Uterus (tissue), 4 donors: ENCODE measurements at places on chromosomes 3 and 15. TPM values are rescaled to one million over a fixed set of nuclear protein-coding genes. Genes with fewer than 3 reads are reported as not detected.

GRCh38 chr3:56928379-56929068, 126.8 kb upstream of the ARHGEF3 start:
- H3K27ac ChIP-seq: peak overlapping the region; percentile 83
- no peaks in the 10 kb centered on the region for H3K27me3 ChIP-seq
- no peaks in the 10 kb centered on the region for H3K36me3 ChIP-seq
- H3K4me3 ChIP-seq: no peak overlapping the region
- peaks cover 12% of the 10 kb centered on the region for H3K4me1 ChIP-seq

DNA sequence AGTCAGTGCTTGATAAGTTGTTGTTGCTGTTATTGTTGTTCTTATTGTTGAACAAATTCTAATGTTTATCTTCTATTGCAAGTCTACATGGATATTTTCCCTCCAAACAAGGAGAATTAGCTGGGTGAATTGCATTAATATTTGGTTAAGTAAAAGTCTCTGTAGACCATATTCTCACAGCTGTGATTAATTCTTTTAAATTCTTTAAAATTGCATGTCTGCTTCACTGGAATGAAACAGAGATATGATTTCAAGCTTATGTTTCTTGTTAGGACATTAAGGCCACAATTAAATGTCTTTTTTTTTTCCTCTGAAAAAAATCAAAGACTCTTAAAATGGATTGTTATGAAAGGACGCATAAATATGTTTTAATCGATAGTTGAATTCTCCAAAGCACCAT, 153.4 kb downstream of the EBLN2 start:
- no peak for DNase-seq
- H3K4me3 ChIP-seq: no peak overlapping the region
- no peaks in the 10 kb centered on the region for H3K27me3 ChIP-seq
- H3K36me3 ChIP-seq: no peaks in the 10 kb centered on the region

DNA sequence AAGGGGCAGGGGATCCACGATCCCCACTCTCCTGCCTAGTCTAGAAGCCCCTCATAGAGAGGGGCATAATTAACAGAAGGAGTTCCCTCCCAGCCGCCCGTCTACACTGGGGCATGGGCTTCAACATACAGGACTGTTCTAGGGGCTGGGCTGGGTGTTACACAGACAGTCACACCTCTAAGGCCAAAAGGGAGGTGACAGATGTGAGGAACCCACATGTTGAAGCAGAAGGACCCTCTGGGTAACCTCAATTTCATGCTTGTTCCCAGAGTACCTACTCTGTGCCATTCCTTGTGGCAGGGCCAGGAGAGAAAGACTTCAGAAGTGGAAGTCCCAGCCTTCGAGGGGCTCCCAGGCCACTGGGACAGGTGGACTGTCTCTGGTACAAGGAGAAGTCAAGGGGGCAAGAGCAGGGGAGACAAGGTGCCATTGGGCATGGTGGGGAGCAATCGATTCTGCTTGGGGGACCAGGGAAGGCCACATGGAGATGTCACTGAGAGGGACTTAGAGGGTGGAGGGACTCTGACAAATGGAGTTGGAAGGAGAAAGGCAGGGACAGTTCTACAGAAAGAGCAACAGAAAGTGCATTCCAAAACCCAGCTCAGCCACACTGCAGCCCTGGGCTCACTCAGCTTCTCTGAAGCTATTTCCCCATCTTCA, 71.3 kb downstream of the CPN2 start:
- no peaks in the 10 kb centered on the region for H3K27me3 ChIP-seq
- DNase-seq: peak; percentile 9
- H3K4me3 ChIP-seq: no peak overlapping the region
- no peaks in the 10 kb centered on the region for H3K36me3 ChIP-seq

ARRDC4 gene
- 10.2 TPM for total RNA-seq

MEGF11 gene
- not detected for total RNA-seq

- H3K4me3 ChIP-seq: no peak overlapping the region
- no peak for DNase-seq
- H3K36me3 ChIP-seq: no peaks in the 10 kb centered on the region
- H3K27ac ChIP-seq: no peak overlapping the region
- no peaks in the 10 kb centered on the region for H3K4me1 ChIP-seq
Measured at GRCh38 chr3:129257609-129258008, 8.2 kb downstream of the COPG1 start.

- no peaks in the 10 kb centered on the region for H3K36me3 ChIP-seq
- no peaks in the 10 kb centered on the region for H3K4me1 ChIP-seq
- H3K27me3 ChIP-seq: no peaks in the 10 kb centered on the region
- H3K4me3 ChIP-seq: no peak overlapping the region
- H3K27ac ChIP-seq: peak overlapping the region; percentile 61
Measured at GRCh38 chr3:64548200-64548889, 139.5 kb downstream of the ADAMTS9 start.

DNA sequence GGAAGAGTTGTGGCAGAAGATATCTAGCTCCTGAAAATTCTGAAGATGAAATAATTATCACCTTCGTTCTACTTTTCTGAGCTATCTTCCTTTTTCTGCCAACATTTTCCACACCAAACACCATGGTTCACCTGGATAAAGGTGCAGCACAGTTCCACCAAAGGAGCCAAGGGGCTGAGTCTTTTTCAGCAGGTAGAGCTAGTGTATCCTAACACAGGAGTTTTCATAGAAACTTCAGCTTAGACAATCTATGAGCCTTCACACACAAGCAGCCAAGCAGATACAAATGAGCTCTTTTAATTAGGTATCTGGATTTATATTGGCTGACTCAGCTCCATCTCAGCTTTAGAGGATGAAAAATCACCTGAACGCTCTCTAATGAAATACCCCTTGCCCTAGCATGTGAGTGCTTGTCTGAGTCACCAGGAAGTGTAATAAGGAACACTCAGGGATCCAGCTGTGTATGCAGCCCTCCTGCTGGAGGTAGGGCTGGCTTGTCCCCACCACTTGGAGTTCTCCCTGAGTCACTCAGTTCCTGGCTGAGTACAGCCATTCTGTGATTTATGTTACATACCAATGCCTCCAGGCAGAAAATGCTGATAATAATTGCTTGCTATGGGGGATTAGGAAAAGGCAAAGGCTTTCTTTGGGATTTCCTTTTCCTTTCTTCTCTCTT, 385.7 kb downstream of the LSAMP start:
- H3K4me1 ChIP-seq: no peaks in the 10 kb centered on the region
- no peak for DNase-seq
- H3K36me3 ChIP-seq: no peaks in the 10 kb centered on the region
- no peak overlapping the region for H3K4me3 ChIP-seq

- peak; percentile 11 for DNase-seq
- H3K36me3 ChIP-seq: no peaks in the 10 kb centered on the region
- H3K4me3 ChIP-seq: no peak overlapping the region
- H3K27me3 ChIP-seq: no peaks in the 10 kb centered on the region
Measured at GRCh38 chr15:68311859-68312557, 34.5 kb downstream of the FEM1B start.

C2CD4A gene
- total RNA-seq: 0.21 TPM

DNA sequence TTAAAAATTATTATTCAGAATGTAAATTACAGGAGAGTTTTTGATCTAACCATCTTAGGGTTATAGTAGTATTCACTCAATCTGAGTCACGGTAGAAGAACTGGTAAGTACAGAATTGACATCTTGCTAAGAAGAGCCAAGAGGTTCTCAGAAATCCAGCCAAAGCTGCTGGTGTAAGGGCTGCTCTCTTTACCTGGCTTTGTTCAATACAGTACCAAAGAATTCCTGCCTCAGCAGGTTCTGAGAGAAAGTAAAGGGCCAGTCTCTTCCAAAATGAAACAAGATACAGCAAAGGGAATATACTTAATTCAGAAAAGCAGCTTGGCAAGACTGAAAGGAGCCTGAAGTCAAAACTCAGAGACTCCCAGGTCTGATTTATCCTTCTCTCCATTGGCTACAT, 193.1 kb downstream of the TNIK start:
- no peak overlapping the region for H3K4me3 ChIP-seq
- H3K36me3 ChIP-seq: no peaks in the 10 kb centered on the region
- no peaks in the 10 kb centered on the region for H3K4me1 ChIP-seq
- no peaks in the 10 kb centered on the region for H3K27me3 ChIP-seq

GRCh38 chr15:51341366-51342226, at the start of gene GLDN:
Gene GLDN (plus strand): TSS chr15:51341655. CDS start chr15:51341685, 30 bp downstream.
- no peaks in the 10 kb centered on the region for H3K4me1 ChIP-seq
- peak within 1 kb of the TSS; percentile 7 for H3K27ac ChIP-seq
- DNase-seq: peak; percentile 31
- H3K4me3 ChIP-seq: peak within 1 kb of the TSS; percentile 23
- no peaks in the 10 kb centered on the region for H3K36me3 ChIP-seq
- no peaks in the 10 kb centered on the region for H3K27me3 ChIP-seq

MCF2L2 gene
- total RNA-seq: 1.8 TPM

DNA sequence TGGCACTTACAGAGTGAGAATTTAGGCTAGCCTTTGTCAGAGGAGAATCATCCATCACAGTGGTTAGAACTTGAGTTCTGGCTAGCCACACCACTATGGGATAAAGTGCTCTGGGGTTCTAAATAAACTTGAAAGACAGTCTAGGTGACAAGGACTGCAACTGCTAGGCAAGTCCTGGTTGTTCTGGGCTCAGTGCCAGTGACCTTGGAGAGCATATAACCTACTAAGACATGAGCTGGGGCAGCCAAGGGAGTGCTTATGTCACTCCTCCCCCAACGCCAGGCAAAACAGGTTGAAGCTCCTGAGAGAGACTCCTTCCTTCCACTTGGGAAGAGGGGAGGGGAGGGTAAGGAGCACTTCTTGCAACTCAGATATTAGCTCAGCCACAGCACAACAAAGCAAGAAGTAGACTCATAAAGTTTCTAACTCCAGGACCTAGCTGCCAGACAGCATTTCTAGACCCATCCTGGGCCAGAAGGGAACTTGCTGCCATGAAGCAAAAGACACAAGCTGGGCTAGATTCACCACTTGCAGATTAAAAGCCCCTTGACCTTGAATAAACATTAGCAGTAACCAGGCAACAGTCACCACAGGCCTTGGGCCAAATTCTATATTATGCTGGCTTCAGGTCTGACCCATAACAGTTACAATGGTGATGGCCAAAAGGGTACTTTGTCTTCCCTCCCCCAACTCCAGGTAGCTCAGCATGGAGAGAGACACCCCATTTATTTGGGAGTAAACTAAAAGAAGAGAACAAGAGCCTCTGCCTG, 963.7 kb downstream of the PLOD2 start:
- H3K27me3 ChIP-seq: no peaks in the 10 kb centered on the region
- no peak for DNase-seq

DNA sequence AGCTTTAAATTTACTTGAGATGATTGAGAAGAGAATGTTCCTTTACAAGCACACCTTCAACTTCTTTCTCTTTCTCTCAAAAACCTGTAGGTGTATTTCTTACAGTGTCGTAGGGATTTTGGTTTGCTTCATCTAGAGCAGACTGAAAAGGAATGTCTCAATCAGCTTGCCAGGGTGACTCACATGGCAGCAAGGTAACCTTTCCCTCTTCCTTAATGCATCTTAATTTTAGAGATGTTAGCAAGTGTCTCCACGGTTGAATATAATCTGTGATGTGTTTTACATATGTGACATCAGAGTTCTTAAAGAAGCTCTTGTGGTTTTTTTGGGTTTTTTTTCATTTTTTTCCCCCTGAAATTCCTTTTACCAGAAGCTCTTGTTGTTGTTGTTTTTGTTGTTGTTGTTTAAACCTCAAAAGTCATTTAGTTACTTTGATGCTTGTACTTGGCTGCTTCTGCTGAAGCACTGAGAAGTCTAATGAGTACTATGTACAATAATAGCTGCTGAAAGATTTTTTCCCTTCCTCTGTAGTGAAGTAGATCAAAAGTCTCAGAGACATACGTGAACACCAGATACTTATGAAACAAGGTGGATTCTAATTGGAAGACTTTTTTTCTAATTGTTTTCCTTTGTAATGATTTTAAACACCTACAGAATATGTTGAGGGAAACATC, 83.1 kb downstream of the RETNLB start:
- H3K27ac ChIP-seq: no peak overlapping the region
- no peak overlapping the region for H3K4me3 ChIP-seq
- DNase-seq: no peak

GRCh38 chr3:135911110-135911509, 54.4 kb upstream of the PPP2R3A start:
- no peaks in the 10 kb centered on the region for H3K4me1 ChIP-seq
- no peak for DNase-seq
- H3K4me3 ChIP-seq: no peak overlapping the region
- no peak overlapping the region for H3K27ac ChIP-seq
- H3K36me3 ChIP-seq: no peaks in the 10 kb centered on the region
- no peaks in the 10 kb centered on the region for H3K27me3 ChIP-seq

COX17 gene
- 7.7 TPM for total RNA-seq

- no peak for DNase-seq
- no peaks in the 10 kb centered on the region for H3K4me1 ChIP-seq
- H3K36me3 ChIP-seq: no peaks in the 10 kb centered on the region
- no peaks in the 10 kb centered on the region for H3K27me3 ChIP-seq
Measured at GRCh38 chr3:51173518-51174271, 211.4 kb upstream of the MANF start.

GRCh38 chr3:13475871-13476590, 4.1 kb upstream of the HDAC11 start:
- no peak overlapping the region for H3K27ac ChIP-seq
- H3K4me1 ChIP-seq: no peaks in the 10 kb centered on the region
- H3K36me3 ChIP-seq: no peaks in the 10 kb centered on the region

DNA sequence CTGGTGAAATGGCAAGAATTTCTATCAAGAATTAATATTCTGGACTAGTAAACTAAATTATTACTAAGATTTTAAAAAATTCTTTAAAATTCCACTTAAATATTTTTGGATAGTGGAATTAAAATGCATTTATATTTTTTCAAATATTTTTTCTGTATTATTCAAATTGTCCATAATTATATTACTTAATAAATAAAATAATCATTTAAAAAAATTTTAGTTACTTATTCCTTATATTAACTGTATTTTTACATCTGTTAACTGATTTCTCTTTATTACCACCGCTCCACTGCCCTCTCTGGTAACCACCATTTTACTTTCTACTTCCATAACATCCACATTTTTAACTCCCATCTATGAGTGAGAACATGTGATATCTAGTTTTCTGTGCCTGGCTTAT, 828.4 kb downstream of the VGLL3 start:
- no peaks in the 10 kb centered on the region for H3K27me3 ChIP-seq
- DNase-seq: no peak
- no peaks in the 10 kb centered on the region for H3K4me1 ChIP-seq
- no peak overlapping the region for H3K27ac ChIP-seq
- H3K36me3 ChIP-seq: no peaks in the 10 kb centered on the region

DNA sequence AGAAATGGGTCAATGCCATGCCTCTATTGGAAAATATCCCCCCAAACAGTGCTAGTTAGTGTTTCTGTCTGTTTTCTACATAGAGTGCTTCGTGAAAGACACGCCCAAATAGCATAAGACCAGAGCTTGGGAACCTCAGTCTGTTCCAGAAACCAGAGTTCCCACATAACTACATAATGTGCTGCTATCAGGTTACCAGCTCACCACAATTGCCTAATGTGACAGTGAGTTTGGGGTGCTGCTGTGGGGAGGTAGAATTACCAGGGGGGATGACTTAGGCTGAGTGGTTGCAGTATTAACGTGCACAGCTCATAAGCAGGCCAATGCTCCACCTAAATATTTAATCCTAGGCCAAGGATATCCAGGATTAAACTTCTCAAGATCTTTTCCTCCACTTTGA, 39.2 kb downstream of the DUT start:
- no peaks in the 10 kb centered on the region for H3K36me3 ChIP-seq
- no peaks in the 10 kb centered on the region for H3K27me3 ChIP-seq

NMNAT3 gene
- 9.2 TPM for total RNA-seq

CORO2B gene
- 18.2 TPM for total RNA-seq
